Smooth muscle cell of the pulmonary artery (primary cell): ENCODE measurements at places on chromosomes 2 and 18. TPM values are rescaled to one million over a fixed set of nuclear protein-coding genes. Genes with fewer than 3 reads are reported as not detected.

The GCKR gene
- 7.4 and 8.5 TPM in 2 replicates for total RNA-seq

The SLC38A11 gene
- total RNA-seq = 0.13 and 0.83 TPM in 2 replicates

The LRRC30 gene
- not detected in 2 replicates for total RNA-seq

The CD302 gene
- total RNA-seq = 5.2 and 11.1 TPM in 2 replicates

The FIGN gene
- 0.99 and 2.7 TPM in 2 replicates for total RNA-seq

The ROCK2 gene
- 31.4 and 47.0 TPM in 2 replicates for total RNA-seq

The DRC1 gene
- total RNA-seq = 0.07 TPM in 1 of 2 replicates, not detected in the other

The CGREF1 gene
- 30.5 and 40.8 TPM in 2 replicates for total RNA-seq

The MALL gene
- 47.8 and 48.5 TPM in 2 replicates for total RNA-seq

The DOK6 gene
- total RNA-seq = 2.8 and 14.1 TPM in 2 replicates

The CTAGE1 gene
- total RNA-seq = 0.07 TPM in 1 of 2 replicates, not detected in the other

The SPDYA gene
- 0.83 and 0.91 TPM in 2 replicates for total RNA-seq

The CCNT2 gene
- total RNA-seq = 22.0 and 23.1 TPM in 2 replicates

The ACMSD gene
- total RNA-seq = not detected in 2 replicates

The MAPK4 gene
- under 0.01 TPM in 1 of 2 replicates, not detected in the other for total RNA-seq

The LRRTM4 gene
- total RNA-seq = 0.07 TPM in 1 of 2 replicates, not detected in the other

The ATOH8 gene
- 22.4 and 30.8 TPM in 2 replicates for total RNA-seq

The POU3F3 gene
- total RNA-seq = not detected in 2 replicates

The KCNE4 gene
- 37.7 and 120 TPM in 2 replicates for total RNA-seq

The DUSP2 gene
- total RNA-seq = 2.3 and 2.9 TPM in 2 replicates

The TUBA3E gene
- not detected in 2 replicates for total RNA-seq

The SLC30A3 gene
- 0.03 and 0.26 TPM in 2 replicates for total RNA-seq

The CPO gene
- total RNA-seq = not detected in 2 replicates

The DSC3 gene
- total RNA-seq = 0.20 and 0.46 TPM in 2 replicates

The WNT10A gene
- not detected in 2 replicates for total RNA-seq

The SCRN3 gene
- total RNA-seq = 29.6 and 32.9 TPM in 2 replicates

The UGT1A4 gene
- total RNA-seq = not detected in 2 replicates
